ENCODE measurements at places on chromosomes 2 and 18.

- DNase-seq: no peak
These were observed 392.1 kb downstream of the CDH19 start for GRCh38 chr18:66211749-66212148.

GRCh38 chr2:4445821-4446220 is 742.4 kb downstream of the DCDC2C start:
- DNase-seq: no peak

- DNase-seq: no peak
These were observed 27.5 kb upstream of the MSGN1 start for GRCh38 chr2:17788773-17789172.

DNA sequence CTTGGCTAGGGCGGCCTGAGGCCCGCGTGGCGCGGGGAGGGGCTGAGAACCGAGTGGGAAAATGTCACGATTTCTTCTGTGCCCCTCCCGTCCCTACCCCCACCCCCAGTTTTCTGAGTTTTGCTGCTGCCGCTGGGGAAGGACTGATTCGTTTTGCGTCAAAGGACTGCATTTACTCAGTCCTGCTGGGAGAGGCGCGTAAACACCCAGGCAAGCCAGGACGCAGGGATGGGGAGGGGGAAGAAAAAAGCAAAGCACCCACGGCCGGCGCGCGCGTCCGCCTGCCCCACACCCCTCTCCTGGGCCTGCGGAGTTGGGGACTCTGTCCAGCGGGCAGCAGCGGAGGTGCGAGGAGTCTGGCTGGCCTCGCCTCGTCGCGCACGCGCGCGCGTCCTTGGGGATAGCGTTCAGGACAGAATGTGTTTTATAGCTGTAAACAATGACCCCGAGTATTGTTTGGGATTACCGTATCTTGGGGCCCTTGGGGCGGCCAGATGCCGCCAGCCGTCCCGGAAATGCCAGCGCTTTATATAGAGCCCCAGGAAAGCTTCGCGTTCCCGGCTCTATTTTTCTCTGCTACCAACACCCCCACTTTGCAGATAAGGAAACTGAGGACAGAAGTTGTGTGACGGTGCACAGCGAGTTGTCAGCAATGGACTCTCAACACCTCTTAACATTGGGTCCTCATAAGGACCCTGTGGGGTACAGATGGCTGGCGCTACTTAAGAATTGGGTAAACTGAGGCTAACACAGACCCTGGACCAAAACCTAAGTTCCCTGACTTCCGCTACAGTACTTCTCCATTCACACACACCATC is 1.7 kb upstream of the FOSL2 start:
- no peak for DNase-seq

DNA sequence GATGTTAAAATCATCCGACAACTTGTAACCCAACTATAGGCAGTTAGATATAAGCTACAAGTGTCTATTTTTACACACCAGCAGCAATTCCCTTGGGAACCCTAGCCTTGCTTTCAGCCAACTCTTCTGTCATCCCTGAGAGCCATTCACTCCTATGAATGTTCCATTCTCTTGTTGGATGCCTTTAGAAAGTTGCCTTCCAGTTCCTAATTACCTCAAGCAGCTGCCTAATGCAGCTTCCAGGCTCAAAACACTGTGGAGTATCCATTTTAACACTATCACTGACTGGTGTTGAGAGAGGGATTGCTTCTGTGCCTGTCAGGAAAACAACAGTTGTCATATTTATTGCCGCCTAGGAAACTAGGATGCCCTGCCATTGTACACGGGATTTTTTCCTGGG is 402.0 kb upstream of the ACVR2A start:
- DNase-seq: no peak

DNA sequence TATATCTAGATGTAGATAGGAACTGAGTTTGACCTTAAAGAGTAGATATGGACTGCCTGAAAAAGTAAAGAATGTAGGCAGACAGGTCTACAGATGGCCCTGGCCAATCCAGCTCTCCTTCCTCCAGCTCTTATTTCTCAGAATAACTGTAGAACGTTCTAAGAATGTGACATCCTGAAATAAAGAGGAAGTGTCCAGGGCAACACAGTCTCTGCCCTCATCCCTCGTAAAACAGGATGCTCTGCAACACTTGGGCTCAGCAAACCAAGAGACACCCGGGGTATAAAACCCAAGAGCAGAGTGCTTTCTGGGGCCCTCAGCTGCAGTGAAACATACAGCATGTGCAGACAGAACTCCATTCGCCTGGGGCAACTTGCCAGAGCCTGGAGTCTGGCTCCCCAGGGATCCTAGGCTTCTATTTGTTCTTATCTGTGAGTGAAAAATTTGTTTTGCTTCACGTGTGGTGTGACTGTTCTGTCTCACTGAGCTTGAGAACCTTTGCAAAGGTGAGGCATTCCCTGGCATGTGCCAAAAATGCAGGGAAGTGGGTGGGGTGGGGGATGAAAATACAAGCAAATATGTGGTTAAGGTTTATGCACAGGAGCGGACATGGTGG is 401.0 kb downstream of the SETBP1 start:
- no peak for DNase-seq
